Lower leg skin (tissue), 4 donors: ENCODE measurements at places on chromosomes 1 and 21. TPM values are rescaled to one million over a fixed set of nuclear protein-coding genes. Genes with fewer than 3 reads are reported as not detected.

The SPOCD1 gene
- total RNA-seq = 0.13 TPM

The CLCA2 gene
- total RNA-seq = 47.2 TPM

The RGS4 gene
- total RNA-seq = 0.36 TPM

The PGBD5 gene
- 0.15 TPM for total RNA-seq

The TFF1 gene
- not detected for total RNA-seq

The ITLN1 gene
- not detected for total RNA-seq

The EPHA2 gene
- total RNA-seq = 68.1 TPM

The TPTE gene
- total RNA-seq = not detected
